ENCODE measurements at places on chromosomes 7 and 10.

GRCh38 chr7:106289848-106290247, 5.1 kb upstream of the NAMPT start:
- no peak for DNase-seq

- no peak for DNase-seq
Observed at GRCh38 chr10:119301397-119301796, 94.0 kb downstream of the GRK5 start.

- no peak for DNase-seq
Observed at GRCh38 chr7:25720427-25720826, 431.6 kb upstream of the NFE2L3 start.

GRCh38 chr7:111174510-111174909, 83.6 kb downstream of the LRRN3 start:
- DNase-seq: no peak

- DNase-seq: no peak
Observed at GRCh38 chr7:107813524-107813923, 10.5 kb upstream of the SLC26A3 start.

Measured in NCI-H446 (cell line).